ENCODE measurements at places on chromosomes 6 and 20.
A peak's percentile ranks its signal among the peaks of the same experiment; 100 is the strongest.

- peak; percentile 98 for DNase-seq
Observed at GRCh38 chr20:51447097-51447764, 95.3 kb downstream of the NFATC2 start.

DNA sequence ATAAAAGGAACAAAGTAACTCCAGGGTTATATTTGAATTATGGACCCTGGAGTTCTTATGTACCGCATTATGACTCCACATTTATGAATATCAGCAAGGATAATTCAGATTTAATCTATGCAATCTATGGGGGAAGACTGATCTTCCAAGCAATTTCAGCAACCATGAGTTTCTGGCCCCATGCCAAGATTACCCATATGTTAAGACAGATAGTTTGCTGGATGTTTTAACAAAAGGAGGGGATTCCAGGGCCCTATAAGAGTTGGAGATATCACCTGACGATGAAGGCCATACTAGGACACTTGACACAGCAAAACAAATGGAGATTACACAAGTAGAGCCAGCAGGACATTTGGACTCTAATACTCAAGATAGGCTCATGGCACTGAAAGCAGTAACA is 45.9 kb upstream of the PLN start:
- no peak for DNase-seq

GRCh38 chr6:22432060-22432459 is 135.2 kb upstream of the PRL start:
- no peak for DNase-seq

DNA sequence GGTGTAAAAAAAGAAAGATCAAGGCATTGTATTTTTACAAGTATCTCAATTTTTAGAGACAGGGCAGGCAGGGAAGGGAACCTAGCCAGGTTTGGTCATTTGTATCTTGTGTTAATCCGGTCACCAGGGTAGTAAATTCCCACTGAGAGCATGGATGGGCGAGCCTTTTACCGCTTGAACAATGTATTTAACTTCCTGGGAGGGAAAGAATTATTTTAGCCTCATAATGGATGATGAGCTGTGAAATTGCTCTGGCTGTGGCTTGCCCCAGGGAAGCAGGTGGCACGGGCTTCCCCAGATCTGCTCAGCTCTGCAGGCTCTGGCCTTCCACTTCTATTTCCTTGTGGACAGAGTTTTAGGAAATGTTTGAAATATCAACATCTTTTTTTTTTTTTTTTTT is 72.9 kb downstream of the TOX2 start:
- DNase-seq: no peak

GRCh38 chr6:3831761-3832530 is 17.2 kb upstream of the FAM50B start:
- DNase-seq: peak; percentile 24

DNA sequence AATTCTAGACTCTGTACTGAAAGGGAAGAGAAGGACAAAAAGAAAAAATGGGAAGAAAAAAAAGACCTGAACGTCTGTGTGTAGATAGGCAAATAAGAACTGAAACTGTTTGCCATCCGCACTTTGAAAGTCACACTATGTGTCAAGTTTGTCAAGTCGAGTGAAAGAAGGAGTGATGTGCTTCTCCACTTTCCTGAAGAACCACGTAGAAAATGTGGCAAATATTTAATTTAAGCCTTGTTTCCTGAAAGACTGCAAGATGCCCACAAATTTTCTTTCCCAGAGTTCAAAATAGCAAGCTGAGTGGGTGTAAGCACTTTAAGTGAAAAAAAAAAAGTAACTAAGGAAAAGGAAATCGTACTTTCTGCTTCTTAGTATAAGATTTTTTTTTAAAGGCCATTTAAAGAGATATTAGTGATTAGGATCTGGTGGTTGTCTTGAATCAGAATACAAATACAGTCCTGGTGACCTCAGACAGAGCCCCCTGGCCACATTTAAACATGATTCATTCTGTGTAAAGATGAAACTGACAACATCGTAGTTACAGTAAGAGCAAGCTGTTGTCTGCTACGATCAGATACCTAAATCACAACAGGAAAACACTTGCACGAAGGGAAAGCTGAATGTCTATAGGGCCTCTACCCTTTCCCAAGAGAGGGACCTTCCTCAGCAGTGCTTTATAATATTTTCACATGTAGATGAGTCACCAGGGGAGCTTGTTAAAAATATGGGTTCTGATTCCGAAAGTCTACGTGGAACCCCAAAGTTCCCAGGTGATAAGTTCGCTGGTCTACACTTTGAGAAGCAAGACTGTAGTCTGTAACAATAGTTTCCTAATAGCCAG is 102.3 kb downstream of the HIVEP2 start:
- peak; percentile 38 for DNase-seq

DNA sequence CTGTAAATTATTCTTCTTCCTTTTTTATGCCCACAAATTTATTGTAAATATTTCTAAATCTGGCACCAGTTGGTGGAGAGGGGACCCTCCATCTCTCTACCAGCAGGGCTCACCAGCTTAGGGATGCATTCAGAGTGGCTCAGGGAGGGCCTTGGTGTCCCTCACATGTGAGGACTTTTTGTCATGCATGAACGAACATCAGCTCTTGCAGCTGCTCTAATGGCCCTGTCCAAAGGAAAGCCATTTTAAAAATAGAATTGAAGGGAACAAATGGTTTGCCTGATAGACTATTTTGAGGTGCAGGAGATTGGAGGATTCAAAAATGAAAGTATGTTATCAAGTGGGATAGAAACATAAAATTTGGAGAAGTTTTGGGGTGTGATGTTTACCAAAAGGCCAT is 37.5 kb upstream of the KLHL31 start:
- DNase-seq: no peak

DNA sequence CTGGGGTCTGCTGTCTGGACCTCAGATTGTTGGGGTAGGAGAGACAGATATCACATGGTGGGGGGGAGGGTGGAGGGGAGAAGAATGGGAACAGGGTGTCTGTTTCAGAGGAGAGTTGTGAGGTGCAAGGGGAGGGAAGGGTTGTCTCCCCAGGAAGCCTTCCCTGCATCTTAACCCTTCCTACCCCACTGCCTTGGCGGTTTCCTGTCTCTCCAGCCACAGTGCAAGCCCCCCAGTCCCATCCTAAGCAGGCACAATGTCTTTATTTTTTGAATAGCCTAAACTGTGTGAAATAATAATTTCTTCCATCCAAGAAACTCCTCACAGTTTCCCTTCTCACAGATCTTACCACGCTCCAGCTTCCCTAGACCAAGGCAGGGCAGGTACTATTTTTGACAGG is 3.5 kb downstream of the FOXP4 start:
- no peak for DNase-seq

GRCh38 chr20:16955971-16956370 is 207.8 kb downstream of the OTOR start:
- no peak for DNase-seq

DNA sequence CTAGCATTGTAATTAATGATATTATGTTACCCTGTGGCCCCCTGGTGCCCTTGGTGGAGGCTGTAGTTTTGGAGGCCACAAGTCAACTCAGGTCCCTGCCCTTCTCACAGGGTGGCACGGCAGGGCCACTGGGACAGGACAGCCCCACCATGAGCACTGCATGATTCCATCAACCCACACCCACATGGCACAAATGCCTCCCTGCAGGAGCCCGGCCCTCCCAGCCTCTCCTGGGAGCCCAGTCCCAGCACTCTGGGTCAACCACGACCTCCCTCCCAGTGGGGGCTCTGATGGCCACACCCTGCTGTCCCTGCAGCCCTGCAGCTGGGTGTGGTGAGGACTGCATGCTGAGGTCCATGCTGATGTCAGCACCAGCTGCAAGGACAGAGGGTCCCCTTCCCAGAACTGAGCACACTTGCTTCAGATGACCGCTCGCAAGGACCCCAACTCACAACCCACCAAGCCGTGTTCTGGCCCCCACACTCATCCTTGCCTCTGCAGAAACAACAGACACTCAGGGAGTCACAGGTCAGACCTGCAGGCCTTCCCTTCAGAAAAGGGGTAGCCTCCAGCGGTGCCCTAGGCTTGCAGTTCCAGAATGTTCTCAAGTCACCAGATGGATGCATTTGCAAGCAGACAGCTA is 15.7 kb upstream of the CST7 start:
- no peak for DNase-seq

- no peak for DNase-seq
Observed at GRCh38 chr6:159640322-159640721, 52.7 kb downstream of the SOD2 start.

- DNase-seq: no peak
Observed at GRCh38 chr6:119768201-119768600, 418.6 kb upstream of the MAN1A1 start.

GRCh38 chr6:6004390-6004995 is 2.2 kb downstream of the NRN1 start:
- no peak for DNase-seq

DNA sequence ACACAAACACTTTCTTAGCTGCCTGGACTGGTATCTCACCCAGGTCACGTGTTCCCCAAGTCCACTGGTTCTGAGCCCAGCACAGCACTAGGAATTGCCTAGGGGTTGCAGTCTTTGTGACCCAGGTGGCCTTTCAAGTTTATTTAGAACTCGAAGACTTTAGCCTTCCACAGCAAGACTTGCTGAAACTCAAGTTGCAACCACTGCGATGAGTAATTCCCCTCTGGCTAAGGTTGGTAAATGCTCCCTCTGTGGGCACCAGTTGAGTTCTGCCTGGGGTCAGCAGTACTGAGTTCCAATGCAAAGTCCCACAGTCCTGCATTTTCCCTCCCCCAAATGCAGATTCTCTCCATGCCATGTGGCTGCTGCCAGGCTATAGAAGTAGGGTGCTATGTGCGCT is 77.6 kb upstream of the MOCS1 start:
- no peak for DNase-seq
